ENCODE measurements at places on chromosomes 2 and 18. TPM values are rescaled to one million over a fixed set of nuclear protein-coding genes. Genes with fewer than 3 reads are reported as not detected.

BCL11A gene
- total RNA-seq, result 1.6 TPM

GRCh38 chr2:64629875-64630274 lies 23.8 kb downstream of the SERTAD2 start:
- no peak for DNase-seq

DNA sequence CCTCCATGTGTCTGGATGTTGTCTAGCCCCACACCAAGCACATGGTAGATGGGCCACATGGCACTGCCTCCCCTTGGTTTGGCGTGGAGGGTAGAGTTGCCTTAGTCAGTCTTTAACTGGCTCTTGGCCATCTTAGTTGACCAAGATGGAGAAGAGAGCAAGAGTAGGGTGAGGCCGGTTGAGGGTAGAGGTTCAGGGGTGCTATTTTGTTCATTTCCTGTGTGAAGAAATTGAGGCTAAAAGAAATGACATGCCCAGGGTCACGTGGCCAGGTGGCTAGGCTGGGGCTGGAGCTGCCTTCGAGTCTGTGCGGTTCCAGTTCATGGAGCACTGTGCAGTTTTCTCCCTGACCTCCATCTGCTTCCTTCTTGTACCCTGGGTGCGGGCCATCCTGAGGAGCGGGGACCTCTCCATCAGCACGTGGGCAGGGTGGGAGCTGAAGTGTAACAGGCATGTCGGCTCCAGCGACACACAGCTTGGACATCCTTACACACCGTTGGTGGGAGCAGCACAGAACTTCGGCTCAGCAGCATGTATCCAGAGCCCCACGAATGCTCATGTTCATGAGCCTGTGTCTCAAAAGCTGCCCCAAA lies 213.2 kb downstream of the GBX2 start:
- DNase-seq, result no peak

CTAGE1 gene
- not detected for total RNA-seq

DNA sequence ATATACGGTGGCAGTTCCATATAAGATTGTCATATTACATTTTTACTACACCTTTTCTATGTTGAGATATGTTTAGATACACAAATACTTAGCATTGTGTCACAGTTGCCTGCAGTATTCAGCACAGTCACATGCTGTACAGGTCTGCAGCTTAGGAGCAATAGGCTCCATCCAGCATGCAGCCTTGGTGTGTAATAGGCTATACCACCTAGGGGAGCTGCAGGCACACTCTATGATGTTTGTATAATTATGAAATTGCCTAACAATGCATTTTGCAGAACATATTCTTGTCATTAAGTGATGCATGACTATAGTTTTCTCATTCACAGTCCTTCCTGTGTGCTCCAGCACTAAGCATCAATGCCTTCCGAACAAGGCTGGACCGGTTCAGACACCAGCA lies 133.4 kb downstream of the NDUFA10 start:
- DNase-seq, result no peak

DNA sequence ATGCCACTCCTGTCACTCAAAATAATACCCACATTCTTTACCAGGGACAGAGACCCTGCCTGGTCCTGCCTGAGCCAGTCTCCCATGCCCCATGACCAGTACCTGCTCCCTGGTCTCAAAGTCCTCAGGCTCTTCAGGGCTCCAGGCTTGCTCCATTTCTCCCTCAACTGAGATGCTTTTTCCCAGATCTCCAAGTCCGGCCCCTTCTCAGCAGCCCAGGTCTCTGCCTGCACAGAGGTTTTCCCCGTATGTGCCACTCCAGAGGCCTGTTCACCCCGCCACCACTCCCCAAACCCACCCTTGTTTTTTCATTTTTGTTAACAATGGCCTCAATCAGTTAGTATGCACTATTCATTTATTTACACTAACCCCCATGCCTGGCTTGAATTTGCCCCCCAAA lies 499.5 kb upstream of the MYT1L start:
- DNase-seq, result no peak

DNA sequence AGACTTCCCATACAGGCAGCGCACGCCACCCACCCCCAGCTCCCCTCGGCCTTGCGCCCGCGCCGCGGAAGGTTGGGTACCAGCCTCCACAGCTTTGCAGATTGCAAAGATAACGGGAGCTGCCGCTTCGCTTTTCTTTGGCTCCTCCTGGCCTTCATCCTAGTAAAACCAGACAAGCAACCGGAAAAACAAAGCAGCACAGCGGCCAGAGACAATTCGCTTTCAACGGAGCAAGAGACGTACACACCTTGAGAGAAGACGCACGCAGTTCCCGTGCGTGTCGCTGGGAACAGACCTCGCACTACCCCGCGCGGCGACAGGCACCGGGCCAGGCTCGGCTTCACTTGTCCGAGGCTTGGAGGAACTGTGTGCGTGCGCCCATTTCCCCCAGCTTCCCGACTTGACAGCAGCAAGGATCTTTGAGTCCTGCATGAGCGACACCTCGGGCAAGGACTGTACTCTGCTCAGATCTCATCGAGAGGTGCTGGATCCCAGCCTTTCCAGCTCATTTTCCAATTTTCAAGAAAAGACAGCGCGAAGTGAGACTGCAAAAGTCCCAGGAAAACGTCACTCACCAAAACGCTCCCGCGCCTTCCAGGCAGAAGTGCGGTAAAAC lies 964 bp downstream of the ZBTB7C start:
- no peak for DNase-seq

GRCh38 chr18:55249550-55249949 lies 290.3 kb upstream of the CCDC68 start:
- DNase-seq, result no peak

MAB21L4 gene
- not detected for total RNA-seq

GRCh38 chr2:187567126-187567525 lies 12.9 kb upstream of the TFPI start:
- DNase-seq, result no peak

DNA sequence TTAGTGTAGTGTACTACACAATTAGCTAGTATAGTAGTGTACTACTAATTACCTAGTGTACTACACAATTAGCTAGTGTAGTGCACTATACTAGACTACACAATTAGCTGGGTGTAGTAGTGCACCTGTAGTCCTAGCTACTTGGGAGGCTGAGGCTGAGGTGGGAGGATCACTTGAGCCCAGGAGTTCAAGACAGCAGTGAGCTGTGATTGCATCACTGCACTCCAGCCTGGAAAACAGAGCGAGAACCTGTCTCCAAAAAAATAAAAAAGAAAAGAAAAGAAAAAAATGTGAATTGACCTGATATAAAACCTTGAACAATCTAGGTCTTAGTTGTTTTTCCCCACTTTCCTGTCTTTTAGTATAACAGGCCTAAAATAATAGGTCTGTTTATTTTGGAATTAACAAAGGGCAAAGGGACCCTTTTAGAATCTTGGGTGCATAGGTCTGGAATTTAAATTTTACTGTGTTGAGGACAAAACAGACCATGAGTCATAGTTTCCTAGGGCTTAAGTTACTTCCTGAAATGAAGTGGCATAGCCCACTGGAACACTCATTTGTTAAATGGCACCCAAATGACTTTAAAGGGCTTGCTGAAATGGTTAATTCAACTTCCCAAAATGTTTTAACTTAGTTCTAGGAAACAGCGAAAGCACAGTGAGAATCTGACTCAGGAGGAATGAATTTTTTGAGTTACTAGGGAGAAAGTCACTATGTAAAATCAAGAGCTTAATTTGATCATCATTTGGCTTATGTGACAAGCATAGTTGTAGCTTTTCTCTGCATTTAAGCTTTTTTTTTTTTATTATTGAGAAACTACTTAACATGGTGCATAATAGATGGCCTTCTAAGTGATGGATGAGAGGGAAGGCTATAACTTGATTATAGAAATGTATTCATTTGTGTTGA lies 50.7 kb upstream of the ARL5A start:
- DNase-seq, result no peak

- no peak for DNase-seq
Observed at GRCh38 chr2:237464757-237465391, 22.2 kb upstream of the MLPH start.

KLHL14 gene
- total RNA-seq, result 0.45 TPM

- DNase-seq, result no peak
Observed at GRCh38 chr2:198168651-198169050, 364.3 kb downstream of the PLCL1 start.

MAP3K19 gene
- 0.09 TPM for total RNA-seq
